ENCODE measurements at places on chromosomes 2 and 18.

GRCh38 chr2:207223051-207223450 lies 57.3 kb upstream of the KLF7 start:
- DNase-seq: no peak

GRCh38 chr2:96233880-96234316 lies 25.3 kb upstream of the STARD7 start:
- no peak for DNase-seq

DNA sequence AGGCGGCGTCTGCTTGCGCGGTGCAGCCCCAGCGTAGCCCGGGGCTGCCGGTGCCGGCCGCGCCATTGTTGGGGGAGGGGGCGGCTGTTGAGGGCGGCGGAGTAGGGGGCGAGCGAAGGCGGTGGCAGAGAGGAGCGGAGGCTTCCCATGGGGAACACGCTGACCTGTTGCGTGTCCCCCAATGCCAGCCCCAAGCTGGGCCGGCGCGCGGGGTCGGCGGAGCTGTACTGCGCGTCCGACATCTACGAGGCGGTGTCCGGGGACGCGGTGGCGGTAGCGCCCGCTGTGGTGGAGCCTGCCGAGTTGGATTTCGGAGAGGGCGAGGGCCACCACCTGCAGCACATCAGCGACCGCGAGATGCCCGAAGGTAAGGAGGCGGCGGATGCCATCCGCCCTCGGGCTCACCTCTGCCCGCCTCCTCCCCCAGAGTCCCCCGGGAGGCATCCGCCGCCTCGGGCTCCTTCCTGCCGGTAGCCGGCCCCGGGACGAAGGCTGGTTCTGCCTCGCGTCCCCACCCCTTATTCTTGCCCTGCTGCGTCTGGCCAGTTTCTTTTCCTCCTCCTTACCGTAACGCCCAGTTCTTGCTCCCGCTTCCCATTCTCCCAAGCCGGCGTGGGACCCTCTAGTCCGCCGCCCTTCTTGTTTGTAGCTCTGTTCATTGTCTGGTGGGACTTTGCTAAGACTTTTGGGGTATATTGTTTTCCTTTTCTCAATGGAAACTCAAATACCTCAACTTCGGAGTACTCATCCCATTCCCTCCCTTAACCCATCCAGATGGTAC lies 500 bp downstream of the CCNYL1 start:
- peak; percentile 24 for DNase-seq

DNA sequence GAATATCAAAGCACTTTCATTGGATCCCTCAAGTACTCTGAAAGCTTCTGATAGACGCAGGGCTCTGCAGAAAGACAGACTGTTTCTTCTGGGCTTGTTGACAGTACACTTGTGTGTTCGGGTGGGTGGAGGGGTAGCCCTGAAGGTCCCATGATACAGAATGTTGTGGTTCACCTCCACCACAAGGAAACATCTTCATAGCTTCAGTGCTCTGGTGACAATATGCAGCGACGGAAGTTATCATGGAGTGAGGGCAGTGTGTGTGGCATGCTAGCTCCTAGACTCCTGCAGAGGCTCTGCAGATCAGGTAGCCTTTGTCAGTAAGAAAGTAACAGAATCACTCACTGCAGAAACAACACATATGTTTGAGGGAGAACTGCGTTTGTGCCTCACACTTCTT lies 90.7 kb downstream of the MEIS1 start:
- DNase-seq: no peak

DNA sequence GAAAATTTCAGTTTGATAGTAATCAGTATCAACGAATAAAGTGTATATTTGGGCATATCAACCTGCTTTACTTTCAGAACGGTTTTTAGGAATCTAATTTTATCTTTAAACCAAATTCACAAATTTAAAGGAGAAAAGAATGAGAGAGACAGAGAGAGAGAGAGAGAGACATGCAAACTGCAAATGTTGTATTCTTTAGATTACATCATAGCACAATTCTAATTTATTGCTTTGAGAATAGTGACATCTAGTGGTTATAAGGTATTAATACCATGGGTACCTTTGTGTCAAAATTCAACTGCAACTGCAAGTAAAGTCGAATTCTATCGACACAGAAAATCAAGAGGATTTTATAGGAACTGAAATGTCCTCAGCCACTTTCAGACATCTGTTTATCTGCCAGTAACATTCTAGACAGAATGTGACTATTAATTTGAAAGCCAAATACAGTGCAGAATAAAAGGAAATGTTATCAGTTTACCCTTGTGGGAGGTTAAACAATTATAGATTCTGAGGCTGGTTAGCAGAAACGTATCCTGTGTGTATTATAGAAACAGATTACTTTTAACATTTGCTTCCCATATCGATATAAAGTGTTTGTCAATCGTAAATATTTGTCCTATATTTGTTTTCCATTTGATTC lies 529.8 kb upstream of the VRK2 start:
- no peak for DNase-seq

DNA sequence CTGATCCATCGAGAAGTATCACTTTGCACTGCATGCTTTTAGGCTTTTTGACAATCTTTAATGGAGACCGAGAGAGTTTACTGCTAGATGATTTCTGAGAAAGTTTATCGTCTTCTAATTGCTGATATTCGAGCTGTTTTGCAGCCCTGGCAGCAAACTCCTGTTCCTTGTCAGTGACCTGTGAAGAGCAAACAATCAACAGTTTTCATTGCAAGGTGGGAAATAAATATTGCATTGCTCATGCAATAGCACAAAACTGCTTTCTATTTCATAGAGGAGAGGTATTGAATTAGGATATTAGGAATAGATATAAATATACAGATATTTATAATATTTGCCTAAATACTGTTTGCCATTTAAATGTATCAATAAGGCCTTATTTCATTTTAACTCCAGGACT lies 65.5 kb downstream of the EPB41L3 start:
- no peak for DNase-seq

- DNase-seq: no peak
Measured at GRCh38 chr2:237435844-237436587, 22.1 kb upstream of the COL6A3 start.

DNA sequence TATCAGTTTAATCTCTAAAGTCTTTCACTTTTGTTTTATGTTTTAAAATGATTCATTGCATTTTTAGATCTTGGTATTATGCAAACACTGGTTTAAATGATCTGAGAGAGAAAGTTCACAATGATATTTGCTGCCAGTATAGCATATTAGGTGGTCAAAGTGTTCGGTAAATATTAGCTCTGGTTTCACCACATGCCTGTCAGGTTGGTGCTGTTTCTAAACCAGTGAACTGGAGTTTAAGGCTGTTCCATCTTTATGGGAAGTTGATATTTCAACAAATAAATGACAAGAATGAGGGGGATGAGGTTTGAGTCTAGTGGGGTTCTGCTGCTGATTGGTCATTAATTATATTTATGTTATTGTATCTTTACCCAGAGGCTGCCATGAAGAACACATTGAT lies 436.4 kb downstream of the DCDC2C start:
- no peak for DNase-seq

- no peak for DNase-seq
Measured at GRCh38 chr2:12665334-12665733, 51.4 kb upstream of the TRIB2 start.

GRCh38 chr2:118737684-118738083 lies 109.8 kb downstream of the EN1 start:
- DNase-seq: no peak

- no peak for DNase-seq
Measured at GRCh38 chr2:172655838-172656573, 79.6 kb upstream of the RAPGEF4 start.

DNA sequence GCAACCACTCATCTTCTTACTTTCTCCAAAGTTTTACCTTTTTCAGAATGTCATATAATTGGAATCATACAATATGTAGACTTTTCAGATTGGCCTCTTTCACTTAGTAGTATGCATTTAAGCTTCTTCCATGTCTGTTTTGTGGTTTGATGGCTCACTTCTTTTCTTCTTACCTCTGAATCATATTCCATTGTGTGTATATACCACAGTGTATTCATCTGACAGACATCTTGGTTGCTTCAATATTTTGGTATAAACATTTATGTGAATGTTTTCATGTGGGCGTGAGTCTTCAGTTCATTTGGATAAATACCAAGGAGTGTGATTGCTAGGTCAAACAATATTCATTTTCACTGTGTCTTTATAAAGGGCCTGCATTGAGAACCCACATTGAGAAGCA lies 136.1 kb upstream of the NOSTRIN start:
- DNase-seq: no peak

- DNase-seq: no peak
Measured at GRCh38 chr18:51037230-51037629, 7.2 kb downstream of the SMAD4 start.

- no peak for DNase-seq
Measured at GRCh38 chr18:41977233-41977632, 22.2 kb downstream of the PIK3C3 start.

DNA sequence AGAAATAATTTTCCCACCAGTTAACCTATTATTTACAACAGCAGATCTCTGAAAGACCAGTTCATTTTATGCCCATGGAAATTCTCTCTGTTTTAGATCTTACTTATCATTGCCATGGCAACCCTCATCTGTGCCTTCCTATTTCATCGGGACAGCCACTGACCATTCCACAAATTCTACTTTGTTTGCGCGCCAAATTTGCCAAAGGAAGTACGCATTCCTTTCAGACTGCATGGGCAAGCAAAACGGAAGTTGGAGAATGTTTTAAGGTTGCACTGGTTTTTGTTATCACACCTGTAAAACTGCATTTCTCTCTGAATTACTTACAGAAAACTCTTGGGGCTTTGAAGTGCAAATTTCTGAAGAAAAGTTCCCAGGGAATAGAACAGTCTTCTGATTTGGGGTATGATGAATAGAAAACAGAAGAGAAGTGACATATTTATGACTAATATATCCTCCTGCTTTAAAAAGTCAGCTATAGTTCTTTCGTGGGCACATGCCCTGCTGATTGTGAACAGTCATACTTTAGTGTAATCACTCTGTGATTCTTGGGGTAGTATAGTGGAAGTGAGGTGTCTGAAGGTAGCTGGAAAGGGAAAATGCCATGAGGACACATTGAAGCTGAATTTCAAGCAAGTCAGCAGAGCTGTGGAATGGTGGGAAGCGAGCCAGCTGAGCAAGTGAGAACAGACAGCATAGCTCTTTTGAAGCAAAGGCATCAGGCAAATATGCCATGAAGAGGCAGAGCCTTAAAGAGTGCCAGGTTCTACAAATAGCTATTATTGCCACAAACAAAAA lies 20.9 kb downstream of the NETO1 start:
- no peak for DNase-seq

DNA sequence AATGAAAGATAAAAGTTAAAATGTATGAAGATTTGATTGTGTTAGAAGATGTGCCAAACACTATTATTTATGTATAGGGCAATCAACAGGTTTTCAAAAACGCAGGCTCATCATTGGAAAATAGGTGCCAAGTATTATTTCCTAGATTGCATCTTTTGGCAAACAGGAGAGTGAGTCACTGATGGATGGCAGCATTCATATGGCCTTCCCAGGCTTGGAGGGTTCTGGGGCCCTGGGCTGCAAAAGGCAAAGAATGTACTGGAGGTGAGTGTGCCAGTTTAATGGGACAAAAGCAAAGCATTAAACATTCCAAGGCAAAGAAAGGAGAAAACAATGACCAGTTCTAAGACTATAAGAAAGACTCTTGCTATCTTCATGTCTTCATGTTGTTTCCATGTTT lies 379.4 kb downstream of the RIT2 start:
- DNase-seq: no peak

- DNase-seq: no peak
Measured at GRCh38 chr2:172252154-172252553, 149.5 kb upstream of the DLX2 start.
